ENCODE measurements at places on chromosomes 12 and 14.

DNA sequence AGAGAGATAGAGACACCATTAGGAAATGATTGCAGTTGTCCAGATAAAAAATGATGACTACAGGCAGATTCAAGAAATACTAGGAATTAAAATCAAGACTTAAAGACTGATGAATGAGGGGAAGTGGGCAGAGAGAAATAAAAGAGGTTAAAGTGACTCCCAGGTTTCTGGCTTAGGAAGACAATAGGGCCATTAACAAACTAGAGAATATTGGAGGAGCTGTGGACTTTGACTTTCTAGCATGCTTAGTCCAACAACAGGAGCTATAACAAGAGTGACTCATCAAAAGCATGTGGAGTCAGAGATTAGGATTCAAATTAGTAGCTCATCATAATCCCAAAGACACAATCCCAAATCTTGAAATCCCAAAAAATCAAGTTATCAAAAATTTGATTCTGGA is 101.5 kb downstream of the BMP4 start:
- no peak for DNase-seq

DNA sequence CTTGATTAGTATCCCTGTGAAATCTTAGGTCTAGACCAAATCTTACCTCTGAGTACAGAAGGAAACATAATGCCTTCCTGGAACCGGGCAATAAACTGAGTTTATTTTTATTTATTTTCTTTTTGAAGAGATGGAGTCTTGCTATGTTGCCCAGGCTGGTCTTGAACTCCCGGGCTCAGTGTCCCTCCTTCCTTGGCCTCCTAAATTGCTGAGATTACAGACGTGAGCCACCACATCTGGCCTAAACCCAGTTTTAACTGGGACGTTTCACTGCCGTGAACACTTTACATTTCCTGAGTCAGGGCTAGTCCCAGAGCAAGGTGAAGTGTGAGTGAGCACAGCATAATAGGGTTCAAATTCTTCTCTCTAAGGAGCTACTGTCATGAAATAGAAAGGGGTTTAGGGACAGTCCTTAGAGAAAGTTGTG is 671 bp downstream of the GUCY2C start:
- DNase-seq = no peak

GRCh38 chr14:23183158-23183470 is 346 bp downstream of the SLC7A8 start:
- DNase-seq = no peak

DNA sequence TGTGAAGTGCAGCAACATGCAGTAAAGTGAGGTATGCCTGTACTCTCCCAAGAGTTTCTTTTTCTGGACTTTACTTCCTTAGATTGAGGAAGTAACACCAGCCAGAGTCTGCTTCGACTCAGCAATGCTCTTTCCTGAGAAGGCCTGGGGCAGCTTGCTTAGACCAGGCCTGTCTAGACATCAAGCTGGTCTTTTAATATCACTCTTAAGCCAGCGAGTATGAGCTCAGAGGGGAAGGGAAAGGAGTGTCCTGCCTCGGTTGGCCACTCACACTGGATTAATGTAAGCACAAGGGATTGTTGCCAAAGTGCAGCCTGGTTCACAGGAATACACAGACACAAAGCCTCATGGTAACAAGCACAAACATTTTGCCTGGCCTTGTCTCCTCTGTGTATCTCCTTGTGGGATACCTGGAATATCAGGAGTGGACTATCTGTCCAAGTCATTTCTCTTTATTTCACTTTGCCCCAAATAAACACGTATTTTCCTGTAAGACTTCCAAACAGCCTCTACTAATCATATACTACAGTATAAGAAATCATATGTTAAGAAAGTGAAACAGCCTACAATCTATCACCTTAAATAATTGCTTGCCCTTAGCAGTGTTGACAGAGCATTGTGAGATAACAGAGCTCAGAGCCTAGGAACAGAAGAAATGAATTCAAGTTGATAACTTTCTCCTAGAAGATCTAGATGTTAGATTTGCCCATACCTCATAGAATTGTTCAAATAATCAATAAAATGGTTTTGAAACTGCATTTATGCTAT is 121.2 kb upstream of the DAAM1 start:
- no peak for DNase-seq

DNA sequence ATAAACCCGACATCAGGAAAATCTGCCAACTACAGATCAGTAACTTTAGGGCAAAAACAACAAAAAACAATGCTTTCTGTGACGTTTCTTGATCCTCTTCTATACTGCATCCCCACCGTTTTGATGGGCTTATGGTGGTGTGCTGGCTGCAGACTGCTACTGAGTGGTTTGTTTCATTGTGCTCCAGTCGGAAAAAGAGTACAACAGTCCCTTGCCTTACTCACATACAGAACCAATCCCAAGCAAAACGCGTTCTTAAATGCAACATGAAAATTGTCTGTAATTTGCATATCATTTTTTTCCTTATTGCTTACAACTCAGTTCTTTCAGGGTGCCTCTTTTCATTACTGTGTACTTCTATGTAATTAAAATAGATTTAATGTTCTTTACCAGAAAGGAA is 2.3 kb downstream of the ETV6 start:
- DNase-seq = no peak

GRCh38 chr14:73250781-73251500 is 13.6 kb downstream of the PAPLN start:
- no peak for DNase-seq
